MG63 (cell line): ENCODE measurements at places on chromosomes 3 and 15. TPM values are rescaled to one million over a fixed set of nuclear protein-coding genes. Genes with fewer than 3 reads are reported as not detected.

- DNase-seq: peak; percentile 46
Measured at GRCh38 chr3:172467170-172467824, 19.0 kb upstream of the GHSR start.

DNA sequence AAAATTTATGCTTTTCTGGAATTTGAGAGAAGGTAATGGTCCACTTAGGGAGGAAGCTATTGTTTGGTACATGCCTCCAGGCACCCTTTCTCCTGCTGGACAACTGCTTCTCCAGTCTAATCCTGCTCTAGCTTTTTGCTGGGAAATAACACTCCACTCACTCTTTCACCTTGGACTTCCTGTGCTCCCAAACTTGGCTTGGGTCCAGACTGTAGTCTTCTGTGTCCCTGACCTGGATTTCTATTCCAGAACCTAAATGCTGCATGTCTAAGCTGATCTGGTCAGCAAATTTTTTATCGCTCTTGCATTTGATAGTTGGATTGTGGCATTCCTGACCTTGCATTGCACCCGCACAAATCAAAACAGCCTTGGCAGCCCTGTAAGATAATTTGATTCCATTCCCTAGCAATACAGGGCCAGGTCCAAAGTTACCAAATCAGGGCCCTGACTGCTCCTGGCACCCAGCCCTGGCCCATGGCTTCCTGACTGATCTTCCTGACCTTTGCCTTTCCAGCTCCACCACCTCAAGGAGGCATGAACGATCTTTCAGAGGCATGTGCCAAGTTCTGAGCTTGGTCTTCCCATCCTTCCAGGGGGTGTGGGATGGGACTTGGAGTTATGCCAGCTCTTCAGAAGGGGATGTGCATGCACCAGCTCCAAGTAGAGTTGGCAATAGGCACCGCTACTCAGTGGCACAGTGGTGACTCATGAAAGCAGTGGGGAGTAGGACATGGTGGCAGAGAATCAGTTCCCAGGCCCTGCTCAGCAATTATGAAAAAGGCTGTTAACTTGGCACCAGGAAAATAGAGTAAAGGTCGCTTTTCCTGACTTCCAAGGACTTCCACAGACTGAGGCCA, 43.9 kb upstream of the GOLGA8J start:
- DNase-seq: peak; percentile 95

GRCh38 chr3:171851660-171852058, 8.5 kb downstream of the TMEM212 start:
- no peak for DNase-seq

Gene SCG5
- not detected in 2 replicates for total RNA-seq

Gene VGLL3
- total RNA-seq: 11.7 and 13.4 TPM in 2 replicates
